GM18507 (cell line): ENCODE measurements at places on chromosomes 3 and 15.

- no peak for DNase-seq
Observed at GRCh38 chr3:41450416-41451231, 251.3 kb downstream of the CTNNB1 start.

GRCh38 chr15:51814606-51815005 is 14.8 kb upstream of the TMOD3 start:
- no peak for DNase-seq

DNA sequence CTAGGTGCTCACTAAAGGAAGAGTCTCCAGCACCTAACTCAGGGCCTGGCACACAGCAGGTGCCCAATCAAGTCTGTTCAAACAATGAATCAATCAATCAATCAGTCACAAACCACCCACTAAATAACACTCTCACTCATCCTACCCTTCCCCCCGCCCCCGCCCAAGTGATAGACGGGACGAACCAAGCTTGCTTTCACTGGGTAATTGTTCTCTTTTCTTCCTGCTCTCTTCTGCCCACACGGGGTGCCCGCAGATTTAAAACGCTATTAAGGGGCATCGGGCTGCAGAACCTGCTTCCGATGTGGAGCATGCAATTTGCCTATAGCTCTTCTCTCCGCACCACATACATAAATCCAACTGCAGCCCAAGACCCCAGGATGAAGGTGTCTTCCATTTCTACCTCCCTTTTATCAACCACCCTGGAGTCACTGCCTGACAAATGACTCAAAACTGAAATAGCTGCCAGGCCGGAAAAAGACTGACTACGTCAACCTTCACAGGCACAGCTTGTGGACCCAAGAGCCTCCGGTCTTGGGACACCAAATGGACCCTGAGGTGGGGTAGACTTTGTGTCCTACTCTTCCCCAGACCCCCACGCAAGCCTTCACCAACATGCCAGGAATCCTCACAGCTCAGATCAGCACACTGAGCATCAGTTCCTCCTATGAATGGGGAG is 1.7 kb downstream of the KLHL25 start:
- no peak for DNase-seq

DNA sequence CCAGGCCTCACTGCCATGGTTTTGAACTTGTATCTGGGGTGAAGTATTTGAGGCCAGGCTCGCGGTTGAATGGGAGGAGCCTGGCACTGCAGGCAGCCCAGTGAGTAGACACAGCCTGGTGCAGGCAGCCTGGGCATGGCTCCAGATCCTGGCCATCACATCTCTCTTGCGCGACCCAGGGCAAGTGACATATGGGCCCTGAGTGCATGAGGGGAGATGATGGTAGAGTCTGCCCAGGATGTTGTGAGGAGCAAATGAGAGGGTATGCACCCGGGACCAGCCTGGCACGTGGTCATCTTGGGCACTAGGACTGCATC is 103.5 kb downstream of the TBC1D2B start:
- DNase-seq = no peak

GRCh38 chr15:99130314-99130713 is 25.4 kb downstream of the SYNM start:
- no peak for DNase-seq

DNA sequence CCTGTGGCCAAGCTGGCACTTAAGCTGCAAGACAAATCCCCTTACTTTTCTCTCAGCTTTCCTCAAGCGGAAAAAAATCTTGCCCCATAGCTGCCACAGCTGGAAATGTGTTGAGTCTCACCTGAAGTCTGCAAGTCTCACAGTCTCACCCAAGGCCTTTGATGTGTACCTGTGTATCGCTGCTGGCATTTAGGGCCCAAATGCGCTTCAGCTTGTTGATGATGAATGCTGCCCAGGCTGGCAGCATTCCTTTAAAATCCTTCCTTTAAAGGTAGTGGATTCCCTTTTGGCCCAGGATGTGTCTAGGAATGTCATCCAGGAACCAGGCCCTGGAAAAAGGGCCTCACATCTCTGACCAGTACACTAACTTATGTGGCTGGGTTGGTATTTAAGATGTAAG is 7.0 kb downstream of the OR5K4 start:
- DNase-seq = no peak

- no peak for DNase-seq
Observed at GRCh38 chr3:97838393-97838792, 16.6 kb downstream of the CRYBG3 start.

GRCh38 chr3:182585532-182586150 is 207.7 kb upstream of the ATP11B start:
- no peak for DNase-seq

GRCh38 chr3:184601576-184602371 is 40.2 kb downstream of the EPHB3 start:
- DNase-seq = no peak

DNA sequence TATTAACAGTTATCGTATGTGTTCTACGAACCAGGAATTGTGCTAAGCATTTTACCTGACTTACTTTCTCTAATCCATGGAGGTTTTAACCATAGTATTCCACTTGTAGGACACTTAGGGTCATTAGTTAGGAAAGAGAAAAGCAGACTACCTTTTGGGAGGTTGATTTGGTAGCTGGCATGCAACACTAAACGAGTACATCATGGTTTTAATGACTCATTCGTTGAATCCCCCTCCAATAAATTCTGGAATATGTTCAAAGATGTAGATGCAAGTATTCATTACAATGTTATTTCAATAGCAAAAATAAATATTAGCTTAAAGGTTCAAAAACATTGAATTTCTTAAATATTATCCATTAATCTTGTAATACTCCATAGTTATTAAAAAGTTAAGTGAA is 162.5 kb downstream of the FMN1 start:
- no peak for DNase-seq

DNA sequence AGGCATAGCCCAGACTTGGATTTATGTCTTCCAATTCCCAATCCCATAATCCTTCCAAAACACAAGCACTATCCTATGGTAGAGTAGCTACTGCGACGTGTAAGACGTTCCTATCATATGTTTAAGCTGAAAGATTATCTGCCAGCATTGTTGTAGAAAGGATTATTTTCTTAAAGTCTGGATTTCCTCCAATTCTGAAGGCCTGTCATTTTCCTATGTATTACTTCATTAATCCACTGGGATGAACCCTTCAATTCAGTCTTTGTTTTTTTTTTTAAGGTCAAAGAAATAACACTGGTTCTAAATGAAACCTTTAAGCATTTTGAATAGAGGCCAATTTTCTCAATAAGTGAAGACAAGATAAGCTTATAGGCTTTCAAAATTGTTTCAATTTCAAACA is 289.0 kb downstream of the SLC9A9 start:
- no peak for DNase-seq

DNA sequence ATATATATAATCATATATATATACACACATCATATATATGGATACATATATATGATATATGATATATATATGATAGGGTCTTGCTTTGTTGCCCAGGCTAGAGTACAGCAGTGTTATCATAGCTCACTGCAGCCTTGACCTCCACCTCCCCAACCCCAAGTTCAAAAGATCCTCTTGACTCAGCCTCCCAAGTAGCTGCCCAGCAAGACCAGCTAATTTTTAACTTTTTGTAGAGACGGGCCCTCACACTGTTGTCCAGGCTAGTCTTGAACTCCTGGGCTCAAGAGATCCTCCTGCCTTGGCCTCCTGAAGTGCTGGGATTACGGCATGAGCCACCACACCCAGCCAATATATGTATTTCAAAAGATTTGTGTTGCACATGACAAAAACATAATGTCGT is 83.0 kb downstream of the TBL1XR1 start:
- no peak for DNase-seq

DNA sequence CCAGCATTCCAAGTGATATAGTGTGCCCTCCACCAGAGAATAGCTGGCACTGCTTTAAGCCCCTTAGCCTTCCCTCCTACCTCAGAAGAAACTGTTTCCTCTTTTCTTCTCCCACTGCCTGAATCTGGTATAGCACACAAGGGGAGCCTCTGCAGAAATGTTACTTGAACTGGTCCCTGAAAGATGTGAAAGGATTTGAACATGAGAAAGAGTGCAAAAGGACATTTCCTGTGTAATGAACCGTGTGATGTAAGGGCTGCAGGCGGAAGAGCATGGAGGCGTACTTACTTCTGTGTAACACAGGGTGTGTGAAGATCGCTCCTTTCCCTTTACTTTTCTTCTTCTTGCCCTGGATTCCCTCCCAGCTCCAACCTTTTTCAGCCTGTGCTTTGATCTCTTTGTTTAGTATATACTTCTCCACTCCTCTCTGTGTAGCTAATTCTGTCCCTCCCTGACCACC is 8.4 kb downstream of the TMOD3 start:
- no peak for DNase-seq

GRCh38 chr3:196975349-196975748 is 6.7 kb upstream of the PIGZ start:
- no peak for DNase-seq

GRCh38 chr3:159453036-159453435 is 535.6 kb upstream of the IL12A start:
- no peak for DNase-seq

DNA sequence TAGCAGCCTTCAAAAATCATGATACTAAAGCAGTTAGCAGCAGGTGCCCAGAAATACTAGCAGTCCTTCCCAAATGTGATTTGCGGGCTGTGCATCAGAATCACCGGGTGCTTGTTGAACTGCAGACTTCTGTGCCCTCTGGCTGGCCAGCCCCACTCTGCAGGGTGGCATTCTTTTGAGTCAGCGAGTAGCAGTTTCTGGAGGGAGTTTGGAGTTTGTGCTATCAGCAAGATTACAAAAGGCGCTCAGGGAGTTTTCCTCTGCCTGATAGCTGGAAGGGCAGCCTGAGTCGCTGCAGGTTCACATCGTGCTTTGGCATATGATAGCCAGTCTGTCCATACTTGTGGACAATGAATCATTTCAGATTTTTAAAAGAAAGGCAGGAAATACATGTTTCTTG is 57.6 kb downstream of the CLDN11 start:
- DNase-seq = no peak

- DNase-seq = peak; percentile 35
Observed at GRCh38 chr3:133384331-133385027, 15.4 kb upstream of the BFSP2 start.

DNA sequence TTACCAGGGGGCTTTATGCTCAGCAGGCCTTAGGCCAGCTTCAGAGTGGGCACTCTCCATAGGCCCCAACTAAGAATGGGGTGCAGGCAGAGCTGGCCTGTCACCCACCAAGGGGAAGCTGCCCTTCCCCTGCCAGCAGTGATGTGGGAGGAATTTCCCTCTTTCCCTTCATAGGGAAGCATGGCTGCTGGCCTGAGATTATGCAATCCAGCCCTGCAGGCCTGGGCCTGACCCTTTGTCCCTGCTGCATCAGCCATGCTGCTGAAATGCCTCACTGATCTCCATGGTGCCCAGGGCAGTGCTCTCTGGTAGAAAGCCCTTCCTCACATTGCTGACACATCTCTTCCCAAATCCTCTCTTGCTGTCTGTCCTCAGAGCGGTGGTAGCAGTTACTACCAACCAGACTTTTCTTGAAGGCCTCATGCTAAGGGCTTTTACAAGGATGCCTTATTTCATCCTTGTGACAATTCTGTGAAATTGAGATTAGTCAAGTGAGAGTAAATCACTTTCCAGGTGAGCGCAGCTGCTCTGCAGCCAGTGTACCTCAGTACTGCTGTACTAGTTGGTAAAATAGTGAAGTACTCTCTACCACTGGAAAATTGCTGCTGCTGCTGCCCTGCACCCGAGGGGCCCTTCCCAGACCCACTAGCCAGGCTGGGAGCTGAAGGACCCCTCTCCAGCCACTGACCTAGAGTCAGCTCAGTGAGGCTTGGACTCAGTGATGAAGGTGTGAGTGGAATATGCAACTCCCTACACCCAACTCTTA is 33.8 kb downstream of the MRAS start:
- DNase-seq = no peak

DNA sequence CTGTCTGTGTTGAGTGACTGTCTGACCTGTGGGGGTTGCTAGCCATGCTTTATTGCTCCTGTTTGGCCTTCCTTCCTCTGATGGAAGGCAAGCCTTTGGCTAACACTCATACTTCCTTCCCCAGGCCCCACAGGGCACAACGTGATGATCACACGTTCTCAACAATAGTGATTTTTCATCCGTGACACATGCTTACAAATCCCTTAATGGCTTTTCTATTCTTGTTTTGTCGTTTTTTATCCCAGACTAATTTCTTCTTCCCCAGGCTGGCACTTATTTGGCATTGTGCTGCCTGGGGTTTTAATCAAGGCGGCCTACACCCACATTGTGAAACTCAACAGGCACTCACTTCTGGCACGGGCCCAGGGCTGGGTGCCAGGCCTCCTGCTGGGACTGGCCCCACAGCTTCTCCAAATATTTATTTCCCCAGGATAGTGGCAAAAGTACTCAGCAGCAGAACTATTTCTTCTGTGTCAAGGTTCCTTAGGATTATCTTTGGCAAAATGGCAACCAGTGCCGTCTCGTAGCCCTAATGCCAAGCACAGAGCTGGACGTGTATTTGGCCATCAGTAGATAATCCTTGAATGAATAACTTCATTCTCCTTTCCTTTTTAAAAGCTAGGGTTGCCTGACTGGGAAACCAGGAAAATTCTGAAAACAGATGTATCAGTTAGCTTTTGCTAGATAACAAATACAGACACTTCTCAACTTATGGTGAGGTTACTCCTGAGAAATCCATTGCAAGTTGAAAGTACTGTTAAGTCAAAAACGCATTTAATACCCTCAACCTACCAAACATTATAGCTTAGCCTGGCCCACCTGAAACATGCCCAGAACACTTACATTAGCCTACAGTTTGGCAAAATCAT is 30.6 kb downstream of the CMTM7 start:
- DNase-seq = no peak

GRCh38 chr3:14224895-14225294 is 46.3 kb downstream of the LSM3 start:
- DNase-seq = no peak

GRCh38 chr3:43214616-43215015 is 71.7 kb upstream of the SNRK start:
- no peak for DNase-seq

- DNase-seq = no peak
Observed at GRCh38 chr3:44996556-44996969, 20.5 kb downstream of the EXOSC7 start.

- no peak for DNase-seq
Observed at GRCh38 chr3:37725842-37726241, 135.8 kb upstream of the CTDSPL start.

- no peak for DNase-seq
Observed at GRCh38 chr3:31581660-31582059, 48.9 kb downstream of the STT3B start.

DNA sequence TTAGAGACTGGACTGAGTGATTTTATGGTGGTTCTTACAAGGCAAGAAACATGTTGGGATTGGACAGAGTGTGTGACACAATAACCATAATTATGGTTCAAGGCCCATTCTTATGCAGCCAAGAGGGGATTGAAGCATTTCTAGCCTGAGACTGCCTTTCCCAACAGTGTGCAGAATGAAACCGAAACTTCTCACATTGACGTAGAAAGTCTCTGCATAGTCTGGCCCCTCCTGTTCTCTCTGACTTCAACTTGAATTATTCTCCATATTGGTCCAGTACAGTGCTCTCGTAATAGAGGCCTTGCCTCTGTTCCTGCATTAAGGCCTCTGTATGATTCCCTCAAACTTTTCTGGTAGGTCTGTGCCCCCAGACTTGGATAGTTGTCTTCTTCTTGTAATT is 138.3 kb downstream of the DIPK2A start:
- DNase-seq = no peak

GRCh38 chr3:116331380-116331779 is 113.9 kb downstream of the LSAMP start:
- no peak for DNase-seq

GRCh38 chr3:185175370-185175987 is 22.6 kb upstream of the C3orf70 start:
- DNase-seq = no peak

- no peak for DNase-seq
Observed at GRCh38 chr15:42605796-42606195, 30.4 kb downstream of the STARD9 start.

- no peak for DNase-seq
Observed at GRCh38 chr3:144162042-144162441, 190.4 kb downstream of the DIPK2A start.
